ENCODE measurements at places on chromosomes 16 and 17. TPM values are rescaled to one million over a fixed set of nuclear protein-coding genes. Genes with fewer than 3 reads are reported as not detected.

DNA sequence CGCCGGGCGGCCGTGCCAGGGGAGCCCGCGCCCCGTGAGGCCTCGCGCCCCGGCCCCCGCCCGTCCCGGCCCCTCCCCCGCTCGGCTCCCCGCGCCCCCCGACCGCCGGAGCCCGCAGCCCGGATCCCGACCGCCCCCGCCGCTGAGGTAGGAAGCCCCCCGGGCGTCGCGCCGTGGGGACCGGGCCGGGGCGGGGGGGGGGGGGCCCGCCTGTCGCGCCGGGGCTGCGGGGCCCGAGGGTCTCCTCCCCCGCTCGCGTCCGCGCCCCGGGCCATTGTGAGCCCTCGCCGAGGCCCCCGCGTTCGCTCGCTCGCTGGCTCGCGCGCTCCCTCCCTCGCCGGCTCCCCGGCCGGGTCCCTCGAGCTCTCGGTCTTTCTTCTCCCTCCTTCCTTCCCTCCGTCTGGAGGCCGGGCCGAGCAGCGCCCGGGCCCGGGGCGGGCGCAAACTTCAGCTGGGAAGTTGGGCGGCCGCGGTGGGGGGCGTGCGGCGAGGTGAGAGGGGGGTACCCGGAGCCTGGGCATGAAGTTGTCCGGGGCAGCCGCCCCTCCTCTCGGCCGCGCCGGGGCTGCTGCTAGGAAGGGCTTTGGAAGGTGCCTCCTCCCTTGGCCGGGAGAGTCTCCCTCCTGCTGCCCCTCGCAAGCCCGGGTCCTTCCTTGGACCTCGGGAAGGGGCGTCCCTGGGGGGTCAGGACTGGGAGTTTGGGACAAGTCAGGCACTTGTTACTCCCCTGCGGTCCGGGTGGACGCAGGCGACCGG lies 419 bp downstream of the GLIS2 start:
- no peak for DNase-seq

GRCh38 chr17:66343531-66344078 lies 41.2 kb downstream of the PRKCA start:
- no peak for DNase-seq

GRCh38 chr16:69064124-69064763 lies 41.2 kb upstream of the HAS3 start:
- DNase-seq, result no peak

- no peak for DNase-seq
Measured at GRCh38 chr17:33593991-33594390, 300.9 kb upstream of the ASIC2 start.

DNA sequence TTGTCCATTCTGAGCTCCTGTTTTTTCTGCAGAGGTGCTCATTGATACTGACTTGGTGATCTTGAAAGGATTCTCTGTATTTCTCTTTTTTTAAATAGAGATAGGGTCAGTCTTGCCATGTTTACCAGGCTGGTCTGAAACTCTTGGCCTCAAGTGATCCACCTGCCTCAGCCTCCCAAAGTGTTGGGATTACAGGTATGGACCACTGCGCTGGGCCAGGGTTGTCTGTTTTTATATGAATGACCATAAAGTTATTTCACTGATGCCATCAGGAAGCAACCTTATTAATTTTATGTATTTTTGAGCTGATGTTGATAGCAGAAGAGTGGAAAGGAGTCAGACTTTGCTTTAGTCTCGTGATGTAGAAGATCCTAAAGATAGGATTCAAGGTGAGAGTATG lies 35.7 kb upstream of the METTL9 start:
- no peak for DNase-seq

DNA sequence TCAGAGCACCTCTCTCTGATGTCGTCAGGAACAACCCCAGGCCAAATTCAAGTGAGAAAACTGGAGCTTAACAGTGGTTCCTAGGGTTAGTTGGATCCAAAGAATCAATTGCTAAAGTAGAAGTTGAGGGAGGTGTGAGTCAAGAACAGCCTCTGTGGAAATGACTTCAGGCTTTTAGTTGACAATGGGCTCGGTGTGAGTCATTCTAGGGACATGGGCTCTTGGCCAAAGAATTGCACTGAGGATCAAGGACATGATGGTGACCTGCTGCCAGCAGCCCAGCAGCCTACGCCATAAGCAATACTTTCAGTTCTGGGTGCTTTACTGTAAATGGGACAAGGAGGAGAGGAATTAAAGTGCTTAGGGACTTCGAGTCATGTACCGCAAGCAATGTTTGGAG lies 32.1 kb upstream of the SMURF2 start:
- peak; percentile 97 for DNase-seq

GRCh38 chr17:18185832-18186626 lies 2.4 kb downstream of the ALKBH5 start:
- DNase-seq, result no peak

DNA sequence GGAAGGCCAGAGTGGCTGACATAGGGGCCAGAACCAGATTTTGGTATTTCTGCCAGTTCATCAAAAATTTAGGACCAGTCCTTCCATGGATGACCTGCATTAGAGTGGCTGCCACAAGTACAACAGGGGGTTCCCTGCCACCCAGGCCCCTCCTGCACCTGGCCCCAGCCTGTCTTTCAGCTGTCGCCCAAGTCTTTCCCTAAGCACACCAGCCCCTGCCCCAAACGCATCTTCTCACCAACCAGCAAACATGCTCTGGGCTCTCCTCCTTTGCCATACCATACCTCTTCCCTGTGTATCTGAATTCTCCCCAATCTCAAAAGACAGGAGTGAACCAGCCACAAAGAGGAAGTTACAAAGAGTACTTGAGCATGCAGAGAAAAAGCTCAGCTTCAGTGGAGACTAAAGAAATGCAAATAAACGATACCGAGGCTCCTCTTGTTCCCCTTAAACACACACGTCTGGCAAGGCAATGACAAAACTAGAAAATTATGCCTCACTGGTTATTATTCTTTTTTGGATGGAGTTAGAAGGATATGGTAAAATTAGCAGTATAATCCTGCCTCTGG lies 130.6 kb downstream of the DYNLRB2 start:
- DNase-seq, result no peak

GRCh38 chr17:52026075-52026474 lies 132.4 kb downstream of the CA10 start:
- DNase-seq, result peak; percentile 10

DNA sequence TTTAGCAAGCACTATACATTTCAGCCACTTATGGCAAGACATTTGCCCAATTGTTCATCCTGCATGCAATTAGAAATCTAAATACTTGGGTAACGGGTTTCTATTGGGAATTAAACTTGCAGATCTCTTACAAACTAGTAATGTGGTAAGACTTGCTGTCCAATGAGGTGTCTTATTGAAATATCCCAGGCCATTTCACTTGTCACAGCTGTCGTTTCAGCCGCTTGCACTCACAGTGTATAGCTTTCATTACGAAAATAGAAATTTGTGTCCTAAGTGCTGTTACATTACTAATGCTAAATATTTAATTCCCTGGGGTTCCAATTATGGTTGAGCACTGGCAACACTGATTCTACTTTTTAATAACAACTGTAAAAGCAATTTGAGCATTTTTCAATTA lies 40.3 kb upstream of the IRX5 start:
- no peak for DNase-seq

GRCh38 chr17:82036634-82037091 lies 834 bp downstream of the DCXR start:
- DNase-seq, result no peak

The IRX5 gene
- 6.7 TPM for total RNA-seq

The OR1A1 gene
- not detected for total RNA-seq

All from SJSA1 (cell line).